ENCODE measurements at places on chromosomes 2 and 18. TPM values are rescaled to one million over a fixed set of nuclear protein-coding genes. Genes with fewer than 3 reads are reported as not detected.

Gene SULT1C4
- 7.5 TPM for total RNA-seq

DNA sequence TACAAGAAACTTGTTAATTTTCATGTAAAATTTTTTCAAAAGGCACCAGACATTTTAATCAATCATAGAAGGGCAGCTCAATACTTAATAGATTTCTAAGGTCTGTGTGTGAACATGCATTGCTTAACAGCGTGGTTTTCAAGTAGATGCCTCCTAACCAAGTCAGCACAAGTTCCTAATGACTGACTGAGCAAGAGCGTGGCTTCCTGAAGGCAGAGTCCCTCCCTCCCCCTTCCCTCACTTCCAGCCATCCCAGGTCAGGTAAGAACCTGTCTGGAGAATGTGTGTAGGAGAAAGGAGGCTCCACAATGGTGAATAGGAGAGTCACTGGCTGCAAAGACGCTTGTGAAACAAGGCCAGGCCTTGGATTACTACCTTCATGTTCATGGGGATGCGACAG lies 33.5 kb upstream of the DAPL1 start:
- no peak for DNase-seq

GRCh38 chr2:216160786-216161185 lies 51.6 kb downstream of the XRCC5 start:
- no peak for DNase-seq

DNA sequence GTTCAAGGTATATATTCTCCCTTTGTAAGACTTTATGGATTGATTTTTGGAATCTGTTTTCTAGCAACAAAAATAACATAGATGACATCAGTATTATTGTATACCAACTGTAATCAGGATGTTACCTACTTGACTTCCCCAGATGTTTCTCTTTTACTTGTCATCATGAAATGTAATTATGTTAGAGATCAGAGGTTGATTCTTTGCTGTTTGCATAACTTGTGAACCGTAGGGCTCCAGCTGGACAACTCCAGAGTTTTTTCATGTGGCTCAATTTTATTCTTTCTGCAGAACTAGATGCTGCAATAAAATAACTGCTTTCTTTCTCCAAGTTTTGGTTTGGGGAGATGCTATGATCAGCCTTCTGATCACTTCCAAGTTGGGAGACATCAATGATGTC lies 58.1 kb downstream of the SPOPL start:
- no peak for DNase-seq

- no peak for DNase-seq
Observed at GRCh38 chr2:23624378-23624777, 239.4 kb downstream of the KLHL29 start.

Gene ATRAID
- 308 TPM for total RNA-seq

Data from Caki2 (cell line).